Ureter (tissue), 1 donor: ENCODE measurements at places on chromosomes 7 and 10. TPM values are rescaled to one million over a fixed set of nuclear protein-coding genes. Genes with fewer than 3 reads are reported as not detected.
A peak's percentile ranks its signal among the peaks of the same experiment; 100 is the strongest.

Gene BMPER
- total RNA-seq, result 6.8 TPM

Gene POLR2J2
- total RNA-seq, result 17.3 TPM

Gene CLEC2L
- not detected for total RNA-seq

Gene STOX1
- total RNA-seq, result 1.1 TPM

Gene LRIT1
- total RNA-seq, result not detected

- DNase-seq, result no peak
Measured at GRCh38 chr10:84114088-84114667, 25.1 kb upstream of the GHITM start.

GRCh38 chr10:99709480-99710229 lies 22.3 kb downstream of the COX15 start:
- DNase-seq, result no peak

DNA sequence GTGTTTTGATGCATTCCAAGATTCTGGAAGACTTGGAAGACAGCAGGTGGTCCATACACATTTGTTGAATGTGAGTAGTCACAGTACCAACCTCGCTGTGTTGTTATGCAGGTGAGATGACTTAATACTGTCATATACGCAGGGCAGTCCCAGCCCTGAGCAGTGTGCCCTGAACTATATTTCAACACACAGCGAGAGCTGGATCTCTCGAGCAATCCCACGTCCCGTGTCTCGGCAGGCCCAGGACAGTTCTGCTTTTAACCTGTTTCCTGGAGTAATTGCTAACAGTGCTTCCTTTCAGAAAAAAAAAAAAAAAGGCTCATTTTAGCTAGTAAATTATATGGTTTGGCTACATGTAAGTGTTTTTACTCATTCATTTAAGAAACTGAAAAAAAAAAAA lies 179.7 kb downstream of the PRKCQ start:
- no peak for DNase-seq

DNA sequence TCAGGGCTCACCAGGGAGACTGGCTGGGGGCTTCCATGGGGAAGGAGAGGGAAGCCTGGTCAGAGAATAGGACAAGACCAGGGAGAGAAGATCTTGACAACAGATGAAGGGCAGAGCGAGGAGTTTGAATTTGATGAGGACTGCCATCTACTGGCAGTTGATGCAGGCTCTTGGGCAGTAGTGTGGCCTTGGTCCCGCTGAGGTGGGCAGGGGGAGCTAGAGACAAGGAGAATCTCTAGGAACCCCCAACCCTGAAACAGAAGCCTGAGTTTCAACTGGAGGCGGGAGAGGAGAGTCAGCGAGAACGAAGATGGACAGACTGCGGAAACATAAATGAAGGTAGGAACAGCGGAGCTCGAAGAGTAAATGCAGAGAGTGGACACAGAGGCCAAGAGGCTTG lies 81.0 kb downstream of the PPP1R3C start:
- DNase-seq, result peak; percentile 64
